AG09319 (cell line): ENCODE measurements at places on chromosomes 2 and 18.

DNA sequence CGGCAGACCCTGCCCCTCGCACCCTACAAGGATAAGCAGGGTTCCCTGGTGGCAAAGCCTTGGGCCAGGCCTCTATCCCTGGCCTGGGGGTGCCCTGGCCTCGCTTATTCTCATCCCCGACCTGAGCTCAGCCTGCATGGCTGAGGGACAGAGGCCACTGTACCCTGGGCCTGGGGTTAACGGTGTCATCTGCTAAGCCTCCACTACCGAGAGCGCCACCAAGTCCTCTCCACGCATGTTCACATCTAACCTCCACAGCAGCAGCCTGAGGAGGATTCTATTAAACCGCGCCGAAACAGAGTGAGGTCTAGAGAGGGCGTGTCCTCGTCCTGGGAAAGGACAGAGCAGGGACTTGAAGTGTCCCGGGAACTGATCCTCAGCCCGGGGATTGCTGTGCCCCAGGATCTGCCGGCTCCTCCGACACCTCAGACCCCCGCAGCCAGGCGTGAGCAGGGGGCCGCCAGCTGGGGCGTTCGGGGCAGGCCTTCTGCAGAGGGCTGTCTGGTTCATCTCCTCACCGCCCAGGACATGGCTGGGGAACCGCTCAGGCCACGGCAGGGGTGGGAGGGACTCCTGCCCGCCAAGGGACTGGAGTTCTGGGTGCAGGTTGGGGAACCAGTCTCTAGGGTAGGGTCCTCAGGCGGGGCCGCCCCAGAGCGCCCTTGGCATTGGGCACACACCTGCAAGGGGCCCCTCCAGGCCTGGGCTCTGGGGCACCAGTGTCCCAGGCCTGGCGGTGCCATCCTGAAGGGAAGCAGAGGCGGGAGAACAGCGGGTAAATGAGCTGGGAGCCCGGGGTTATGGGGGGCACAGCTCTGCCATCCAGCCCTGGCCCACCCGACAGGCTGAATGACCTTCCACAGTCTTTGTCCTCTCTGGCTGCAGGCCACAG is 68.0 kb upstream of the SMAD7 start:
- DNase-seq, result no peak

- DNase-seq, result no peak
These were observed 8.1 kb downstream of the ECEL1 start for GRCh38 chr2:232479341-232480200.

GRCh38 chr2:236636261-236636660 is 66.6 kb downstream of the ACKR3 start:
- no peak for DNase-seq

DNA sequence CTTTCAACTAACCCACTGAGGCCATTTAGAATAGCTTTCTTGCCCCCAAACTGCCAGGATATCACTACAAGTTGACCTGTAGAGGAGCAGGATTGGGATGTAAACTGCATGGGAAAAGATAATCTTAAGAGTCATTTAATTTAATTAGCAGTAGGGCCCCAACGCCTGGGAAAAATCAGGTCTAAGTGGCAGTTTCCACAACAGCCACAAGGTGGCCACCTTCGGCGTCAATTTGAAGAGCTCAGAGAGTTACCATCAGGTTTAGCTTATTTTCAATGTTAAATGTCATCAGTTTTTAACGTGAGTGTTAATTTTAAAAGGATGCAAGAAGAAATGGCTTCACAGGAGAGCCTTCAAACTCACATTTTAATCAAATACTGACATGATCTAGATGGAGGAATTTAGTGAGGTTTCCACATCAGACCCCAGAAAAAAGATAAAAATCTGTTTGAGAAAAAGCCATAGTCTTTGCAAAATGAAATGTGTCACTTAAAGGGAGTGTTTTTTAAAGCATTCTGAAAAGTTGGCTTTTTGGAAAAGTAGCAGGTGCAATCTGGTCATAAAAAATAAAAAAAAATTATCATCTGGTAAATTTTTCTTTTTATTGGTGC is 77.3 kb upstream of the UPP2 start:
- peak; percentile 15 for DNase-seq

DNA sequence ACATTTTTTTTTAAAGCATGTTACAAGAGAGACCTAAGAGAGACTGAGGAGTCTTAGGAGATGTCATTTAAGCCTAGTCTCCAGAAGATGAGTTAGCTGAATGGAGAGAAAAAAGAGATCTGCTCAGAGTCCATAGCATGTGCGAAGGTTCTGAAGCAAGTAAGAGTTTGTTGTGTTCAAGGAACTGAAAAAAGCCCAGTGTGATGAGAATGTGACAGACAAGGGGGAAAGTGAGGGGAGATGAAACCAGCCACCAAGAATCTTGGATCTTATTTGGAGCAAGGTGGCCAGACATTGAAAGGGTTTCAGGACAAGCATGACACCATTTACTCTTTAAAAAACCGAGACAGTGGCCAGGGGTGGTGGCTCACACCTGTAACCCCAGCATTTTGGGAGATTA is 5.2 kb upstream of the MOB1A start:
- no peak for DNase-seq

GRCh38 chr18:76476665-76477561 is 18.1 kb downstream of the ZNF516 start:
- DNase-seq, result peak; percentile 74

- DNase-seq, result no peak
These were observed 72.7 kb upstream of the LCLAT1 start for GRCh38 chr2:30374380-30374779.

GRCh38 chr2:112626604-112627059 is 19.1 kb upstream of the SLC20A1 start:
- DNase-seq, result no peak

- DNase-seq, result no peak
These were observed 11.0 kb downstream of the SDC1 start for GRCh38 chr2:20213651-20214565.

DNA sequence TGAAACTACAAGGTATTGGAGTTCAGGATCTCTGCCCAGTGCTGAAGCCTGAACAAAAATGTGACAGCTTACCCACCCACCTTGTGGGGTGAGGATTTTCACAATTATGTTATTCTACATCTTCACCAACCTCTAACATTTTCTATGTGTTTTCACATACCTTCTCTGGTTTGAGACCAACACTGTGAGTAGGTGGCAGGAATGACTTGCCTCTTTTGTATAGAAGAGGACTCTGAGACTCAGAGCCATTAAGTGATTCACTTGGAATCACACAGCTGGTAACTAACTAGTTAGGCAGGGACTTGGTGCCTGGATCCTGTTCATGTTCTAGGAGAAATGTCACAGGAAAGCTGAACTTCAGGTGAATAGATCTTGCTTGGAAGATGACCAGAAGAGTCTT is 14.8 kb upstream of the SRBD1 start:
- no peak for DNase-seq

DNA sequence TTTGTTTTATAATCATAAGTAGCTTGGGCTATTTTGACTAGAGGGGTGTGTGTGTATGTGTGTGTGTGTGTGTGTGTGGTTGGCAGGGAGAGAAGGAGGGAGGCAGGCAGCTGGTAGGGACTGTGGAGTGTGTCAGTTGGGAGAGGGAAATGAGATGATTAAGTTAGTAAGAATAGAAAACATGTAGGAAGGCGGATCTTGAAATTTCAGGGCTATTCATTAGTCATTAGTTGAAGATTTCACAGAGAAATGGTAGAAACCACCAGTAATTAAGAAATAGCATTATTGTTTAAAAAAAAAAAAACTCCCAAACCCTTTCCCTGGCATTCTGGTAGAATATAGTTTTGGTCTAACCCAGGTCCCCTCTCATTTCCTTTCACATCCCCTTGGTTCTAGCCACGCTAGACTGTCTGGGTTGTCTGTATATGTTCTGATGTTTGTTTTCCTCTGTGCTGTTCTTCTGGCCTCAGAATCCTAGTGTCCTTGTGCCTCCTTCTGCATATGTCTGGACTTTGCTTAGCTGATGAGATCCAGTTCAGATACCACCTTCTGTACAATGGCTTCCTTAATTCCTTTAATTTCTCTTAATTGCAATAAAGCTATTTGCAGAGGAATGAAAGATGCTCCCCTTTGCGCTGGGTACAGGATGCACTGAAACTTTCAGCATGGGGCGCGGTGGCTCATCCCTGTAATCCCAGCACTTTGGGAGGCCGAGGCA is 161.6 kb downstream of the NEDD4L start:
- DNase-seq, result peak; percentile 68

GRCh38 chr2:39375917-39376316 is 61.2 kb downstream of the MAP4K3 start:
- DNase-seq, result no peak

DNA sequence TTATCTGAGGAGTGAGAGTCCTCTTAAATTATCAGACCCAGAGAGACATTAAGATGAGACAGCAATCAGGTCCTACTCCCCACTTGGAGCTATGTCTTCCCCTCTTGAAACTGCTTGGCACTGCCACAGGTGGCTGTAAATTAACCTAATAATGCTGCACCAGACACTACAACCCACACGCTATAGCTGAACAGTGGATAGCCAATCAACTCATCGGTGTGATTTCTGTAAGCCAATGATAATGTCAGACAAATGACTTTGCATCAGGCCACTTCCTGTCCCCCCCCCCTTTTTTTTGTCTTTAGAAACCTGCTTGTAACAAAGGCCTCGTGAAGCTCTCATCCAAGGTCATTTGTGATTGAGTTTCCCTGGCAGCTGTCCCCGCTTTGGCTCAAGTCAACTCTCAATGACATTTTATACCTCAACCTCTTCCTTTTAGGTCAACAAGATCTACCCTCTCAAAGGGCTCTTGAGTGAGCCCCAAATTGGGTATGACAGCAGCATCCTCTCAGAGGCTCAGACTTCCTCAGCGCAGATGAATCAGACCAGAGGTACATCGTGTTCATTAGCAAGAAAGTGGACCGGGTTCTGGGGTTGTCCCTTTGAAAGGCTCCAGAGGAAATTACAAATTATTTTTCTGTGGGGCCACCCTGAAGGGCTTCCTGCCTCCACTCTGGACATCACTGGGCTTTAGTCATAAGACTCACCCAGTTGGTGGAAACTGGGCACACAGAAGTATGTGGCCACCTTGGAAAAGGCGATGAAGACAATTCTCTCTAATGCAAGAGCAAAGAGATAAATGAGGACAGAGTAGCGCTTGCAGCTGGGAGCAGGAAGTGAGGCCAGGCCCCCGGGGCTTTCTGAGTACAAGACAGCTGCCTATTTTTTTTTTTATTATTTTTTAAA is 73.6 kb downstream of the COPS8 start:
- no peak for DNase-seq

- DNase-seq, result no peak
These were observed 51.8 kb downstream of the MTHFD2 start for GRCh38 chr2:74250189-74250631.

DNA sequence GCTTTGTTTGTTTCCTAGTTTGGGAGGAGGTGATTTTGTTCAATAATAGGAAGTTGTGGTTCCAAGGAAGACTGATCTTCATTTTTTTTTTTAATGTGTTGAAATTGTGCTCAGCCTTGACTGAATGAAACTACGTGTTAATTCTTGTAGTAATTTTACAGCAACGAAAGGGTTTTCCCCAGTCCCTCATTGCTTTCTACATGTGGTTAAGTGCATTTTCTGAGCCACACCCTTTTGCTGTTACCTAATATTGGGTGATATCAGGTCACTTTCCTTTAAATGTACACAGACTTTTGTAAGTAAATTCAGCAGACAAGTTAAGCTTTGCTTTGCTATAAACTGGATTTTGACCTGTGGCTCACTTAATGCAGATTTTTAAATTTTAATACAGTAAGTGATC is 73.6 kb downstream of the OTX1 start:
- no peak for DNase-seq

DNA sequence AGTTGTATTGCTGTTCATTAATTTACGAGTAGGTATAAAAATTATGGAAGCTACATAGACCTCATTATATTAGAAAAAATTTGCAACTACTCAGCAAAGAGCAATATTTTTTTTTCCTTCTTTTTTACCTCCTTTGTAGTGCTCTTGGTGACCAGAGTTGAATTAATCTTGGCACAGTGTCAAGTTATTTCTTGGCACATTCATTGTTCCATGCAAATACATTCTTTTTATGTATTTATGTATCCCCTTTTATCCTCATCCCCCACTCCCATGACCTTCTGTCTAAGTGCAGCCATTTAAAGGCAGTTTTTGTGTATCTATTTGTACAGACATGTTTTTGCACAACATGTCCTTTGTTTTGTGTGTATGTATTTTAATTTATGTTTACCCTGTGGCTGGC is 224.5 kb downstream of the CCDC102B start:
- no peak for DNase-seq

GRCh38 chr2:222480497-222480896 is 56.2 kb downstream of the SGPP2 start:
- DNase-seq, result no peak

GRCh38 chr2:86358957-86359356 is 21.5 kb upstream of the REEP1 start:
- DNase-seq, result no peak

- no peak for DNase-seq
These were observed 402.0 kb upstream of the UBE2E3 start for GRCh38 chr2:180578441-180578840.

- no peak for DNase-seq
These were observed 87.4 kb upstream of the GPC1 start for GRCh38 chr2:240347949-240348500.

DNA sequence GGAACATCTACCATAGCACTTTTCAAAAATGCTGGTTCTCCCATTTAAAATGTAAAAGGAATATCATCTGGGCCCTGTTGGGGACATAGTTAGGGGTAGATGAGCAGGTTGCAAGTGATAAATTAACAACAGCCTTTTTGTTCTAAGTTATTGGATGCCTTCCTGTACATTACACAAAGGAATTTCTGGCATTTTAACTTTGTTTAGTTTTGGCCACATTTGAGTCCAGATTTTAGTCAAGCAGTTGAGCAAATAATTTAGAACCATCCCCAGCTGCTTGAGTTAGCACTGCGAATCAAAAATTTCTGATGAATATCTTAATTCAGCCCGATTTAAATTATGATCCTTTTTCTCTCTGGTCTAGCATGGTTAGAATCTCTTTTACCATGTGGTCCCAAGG is 124.4 kb downstream of the TTC27 start:
- no peak for DNase-seq

DNA sequence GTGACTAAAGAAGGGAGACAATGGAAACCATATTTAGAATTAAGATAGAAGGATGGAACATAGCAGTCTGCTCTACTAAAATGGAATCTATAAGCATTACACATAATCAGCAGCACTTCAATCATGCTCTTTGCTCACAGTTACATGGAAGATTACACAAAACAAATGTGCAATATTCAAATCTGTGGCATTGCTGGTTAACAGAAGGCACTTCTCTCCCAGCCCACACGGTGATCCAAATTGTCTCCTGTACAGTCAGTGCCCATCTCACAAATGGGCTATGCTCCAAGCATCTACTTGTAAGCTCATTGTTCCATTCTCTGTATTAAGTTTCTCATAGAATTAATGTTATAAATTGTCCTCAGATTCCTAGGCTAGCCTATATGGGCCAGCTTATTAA is 716.6 kb downstream of the NRXN1 start:
- no peak for DNase-seq

DNA sequence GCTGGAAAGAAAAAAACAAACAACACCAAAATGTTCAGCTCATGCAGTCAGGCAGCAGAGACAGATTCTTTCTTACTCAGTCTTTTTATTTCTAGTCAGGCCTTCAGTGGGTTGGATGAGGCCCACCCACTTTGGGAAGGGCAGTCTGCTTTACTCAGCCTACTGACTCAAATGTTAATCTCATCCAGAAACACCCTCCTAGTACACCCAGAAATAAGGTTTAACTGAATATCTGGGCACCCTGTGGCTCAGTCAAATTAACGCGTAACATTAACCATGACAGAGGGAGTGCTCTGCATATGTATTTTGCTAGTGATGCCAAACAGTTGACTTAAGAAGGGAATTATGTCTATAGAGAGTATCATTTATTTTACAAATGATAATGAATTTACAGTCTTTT is 401.6 kb downstream of the PARD3B start:
- DNase-seq, result no peak
